ENCODE measurements at places on chromosomes 13 and 19.

DNA sequence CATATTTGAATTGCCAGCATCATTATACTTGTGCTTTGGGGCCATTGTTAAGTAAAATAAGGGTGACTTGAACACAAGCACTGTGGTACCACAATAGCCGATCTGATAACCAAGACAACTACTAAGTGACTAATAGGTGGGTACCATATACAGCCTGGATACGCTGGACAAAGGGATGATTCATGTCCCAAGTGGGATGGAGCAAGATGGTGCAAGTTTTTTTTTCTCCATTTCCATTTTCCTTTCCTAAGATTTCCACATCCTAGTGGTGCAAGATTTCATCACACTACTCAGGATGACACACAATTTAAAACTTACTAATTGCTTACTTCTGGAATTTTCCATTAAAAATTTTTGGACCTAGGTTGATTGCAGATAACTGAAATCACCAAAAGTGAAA lies 15.1 kb downstream of the BRCA2 start:
- DNase-seq, result no peak

DNA sequence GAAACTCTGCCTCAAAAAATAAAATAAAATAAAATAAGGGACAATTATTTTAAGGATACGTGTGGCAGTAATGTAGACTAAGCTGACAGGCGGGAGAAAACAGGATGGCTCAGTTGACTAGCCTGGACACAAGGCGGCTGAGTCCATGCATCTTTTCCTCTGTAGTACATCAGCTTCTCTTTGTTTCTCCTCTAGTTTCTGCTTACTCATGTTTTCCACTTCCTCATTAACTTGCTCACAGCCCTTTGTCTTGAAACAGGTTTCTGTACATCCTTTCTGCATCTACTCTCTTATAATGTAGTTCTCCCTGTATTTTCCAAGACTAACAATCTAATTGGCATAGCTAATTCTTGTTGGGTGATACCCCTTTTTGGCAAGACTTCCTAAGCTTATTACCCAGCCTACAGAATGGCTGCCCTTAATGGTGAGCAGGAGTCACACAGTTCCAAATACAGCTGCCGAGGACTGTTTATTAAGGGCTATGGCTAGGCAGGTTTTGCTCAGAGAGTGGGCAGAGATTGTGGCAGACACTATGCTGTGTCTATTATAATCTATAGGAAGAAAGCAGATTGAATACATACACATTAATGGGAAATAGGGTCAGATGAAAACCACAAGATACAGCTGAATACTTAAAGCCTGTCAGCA lies 58.7 kb upstream of the KLF5 start:
- DNase-seq, result peak; percentile 23

DNA sequence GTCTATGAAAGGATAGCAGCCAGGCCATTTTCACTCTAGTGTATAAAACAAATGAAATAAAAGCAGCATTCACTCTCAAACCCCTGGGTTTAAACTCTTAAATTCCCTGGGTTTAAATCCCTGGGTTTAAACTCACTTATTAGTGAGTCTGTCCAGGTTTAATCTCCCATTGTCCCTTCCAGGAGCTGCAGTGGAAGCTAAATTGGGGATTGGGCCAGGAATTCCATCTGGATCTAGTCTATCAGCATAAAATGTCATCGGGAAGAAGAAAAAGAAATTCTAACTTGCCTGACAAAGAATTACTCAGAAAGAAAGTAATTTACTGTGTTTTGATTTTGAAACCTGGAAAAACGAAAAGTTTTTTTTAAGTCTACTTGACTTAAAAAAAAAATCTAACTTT lies 54.8 kb downstream of the FRY start:
- no peak for DNase-seq

- no peak for DNase-seq
Measured at GRCh38 chr13:74715718-74716117, 581.5 kb upstream of the KLF12 start.
